ENCODE measurements at places on chromosomes 7 and 10. TPM values are rescaled to one million over a fixed set of nuclear protein-coding genes. Genes with fewer than 3 reads are reported as not detected.

DNA sequence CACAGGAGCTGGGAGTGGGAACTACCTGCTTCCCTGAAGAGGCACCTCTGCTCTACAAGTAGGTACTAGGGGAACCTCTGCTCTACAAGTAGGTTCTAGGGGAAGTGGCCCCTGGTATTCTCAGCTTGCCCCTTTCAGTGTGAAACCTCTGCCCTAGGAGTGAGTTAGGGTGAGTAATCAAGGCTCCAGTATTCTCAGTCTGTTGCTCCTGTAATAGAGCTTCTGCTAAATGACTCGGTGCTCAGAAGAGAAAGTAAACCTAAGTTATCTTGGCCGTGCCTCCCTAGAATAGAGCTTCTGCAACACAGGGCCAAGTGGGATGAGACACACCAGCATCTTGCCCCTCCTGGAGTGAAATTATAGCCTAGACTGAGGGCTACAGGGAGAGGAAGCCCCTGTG, 13.4 kb upstream of the RASSF4 start:
- no peak for DNase-seq

DNA sequence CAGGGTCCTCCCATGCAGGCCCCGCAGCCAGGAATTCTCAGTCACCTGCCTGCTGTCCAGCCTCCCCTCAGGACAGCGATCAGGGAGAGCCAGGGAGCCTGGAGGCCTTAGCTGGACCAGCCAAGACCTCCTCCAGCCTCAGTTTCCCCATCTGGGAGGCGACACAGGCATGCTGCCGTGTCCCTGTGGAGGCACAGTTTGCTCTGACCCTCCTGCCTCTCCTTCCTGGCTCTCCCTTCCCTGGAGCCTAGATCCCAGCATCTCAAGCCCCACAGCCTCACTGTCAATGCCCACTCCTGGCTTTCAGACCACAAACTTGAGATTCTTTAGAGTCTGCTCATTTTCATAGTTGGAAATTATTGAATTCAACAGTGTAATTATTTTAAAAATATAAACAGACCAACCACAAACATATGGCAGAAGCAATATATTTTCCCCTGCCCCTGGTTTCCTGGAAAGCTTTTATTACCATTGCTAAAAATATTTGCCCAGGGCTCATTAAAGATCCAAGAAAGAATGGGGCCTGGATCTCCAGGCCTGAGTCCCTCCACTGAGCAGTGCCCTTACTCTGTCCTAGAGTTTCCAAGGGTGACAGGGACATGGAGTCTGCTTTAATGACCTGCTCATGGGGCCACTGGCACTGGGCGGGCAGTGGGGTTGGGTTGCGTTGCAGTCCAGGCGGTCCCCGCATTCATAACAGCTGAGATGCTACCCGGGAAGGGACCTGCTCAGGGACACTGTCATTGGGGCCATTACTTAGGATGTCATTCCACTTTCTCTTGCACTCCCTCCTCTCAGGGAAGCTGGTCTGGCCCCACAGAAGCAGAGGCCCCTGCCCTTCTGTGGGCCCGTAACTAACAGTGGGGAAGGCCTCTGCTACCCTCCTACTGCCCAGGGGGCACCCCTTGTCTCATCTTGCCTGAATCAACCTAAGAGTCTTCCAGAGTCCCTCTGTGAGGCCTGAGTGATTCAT, 81.6 kb upstream of the CHST15 start:
- DNase-seq, result no peak

- DNase-seq, result peak; percentile 5
Observed at GRCh38 chr7:12458520-12459131, 55.0 kb upstream of the VWDE start.

GRCh38 chr10:119575991-119576390, 20.8 kb downstream of the TIAL1 start:
- no peak for DNase-seq

- DNase-seq, result no peak
Observed at GRCh38 chr10:44258019-44258418, 126.9 kb downstream of the CXCL12 start.

DNA sequence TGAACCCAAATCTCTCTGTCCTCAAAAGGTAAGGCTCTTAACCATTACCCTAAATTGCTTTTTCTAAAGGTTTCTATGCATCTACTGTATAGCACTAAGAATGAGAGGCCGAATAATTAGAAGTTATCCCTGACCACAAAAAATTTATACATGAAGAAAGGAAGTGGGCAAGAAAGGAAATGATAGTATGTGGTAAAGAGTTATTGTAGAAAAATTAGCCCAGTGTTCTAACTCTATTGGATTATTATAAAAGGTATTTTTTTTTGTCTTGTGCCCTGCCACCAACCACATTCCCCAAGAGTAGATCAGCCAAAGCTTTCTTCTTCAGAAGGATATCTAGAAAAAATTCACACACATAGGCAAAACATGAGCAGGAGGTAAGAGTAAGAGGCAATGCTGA, 45.4 kb downstream of the DKK1 start:
- no peak for DNase-seq

DNA sequence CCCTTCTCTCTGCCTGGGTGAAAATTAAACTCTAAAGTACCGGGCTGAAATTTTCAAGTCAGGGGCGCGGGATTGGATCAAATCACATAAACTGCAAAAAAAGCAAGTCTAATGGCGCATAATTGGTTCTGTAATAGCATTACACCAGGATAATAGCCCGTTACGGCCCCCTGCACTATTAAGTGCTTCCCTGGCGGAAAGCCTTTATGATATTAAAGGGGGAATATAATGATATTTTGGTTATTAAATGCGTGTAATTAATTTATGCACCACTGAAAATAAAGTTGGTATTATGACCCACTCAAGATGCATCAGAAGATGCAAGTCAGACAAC, 744 bp upstream of the DRGX start:
- DNase-seq, result no peak

DNA sequence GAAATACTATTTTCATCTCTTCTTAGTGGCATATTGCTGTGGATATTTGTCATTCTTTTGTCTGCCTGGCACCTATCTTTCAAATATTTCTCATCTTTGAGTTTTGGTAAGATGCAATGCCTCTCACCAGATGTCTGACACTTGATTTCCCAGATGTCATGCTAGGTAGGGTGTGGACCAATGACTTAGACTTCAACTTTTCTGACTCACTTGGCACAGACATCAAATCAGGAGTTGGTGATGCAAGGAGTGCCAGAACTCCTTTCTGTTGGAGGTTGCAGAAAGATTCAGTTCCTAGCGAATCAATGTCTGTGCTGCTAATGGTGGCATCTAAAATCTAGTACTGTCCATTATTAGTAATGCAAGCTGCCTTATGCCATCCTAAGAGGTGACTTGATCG, 216.9 kb upstream of the FERD3L start:
- no peak for DNase-seq

- DNase-seq, result no peak
Observed at GRCh38 chr10:69416695-69417094, at the start of gene TACR2. TSS of gene TACR2 (minus strand) at chr10:69416918. CDS start at chr10:69416323, 595 bp downstream.

DNA sequence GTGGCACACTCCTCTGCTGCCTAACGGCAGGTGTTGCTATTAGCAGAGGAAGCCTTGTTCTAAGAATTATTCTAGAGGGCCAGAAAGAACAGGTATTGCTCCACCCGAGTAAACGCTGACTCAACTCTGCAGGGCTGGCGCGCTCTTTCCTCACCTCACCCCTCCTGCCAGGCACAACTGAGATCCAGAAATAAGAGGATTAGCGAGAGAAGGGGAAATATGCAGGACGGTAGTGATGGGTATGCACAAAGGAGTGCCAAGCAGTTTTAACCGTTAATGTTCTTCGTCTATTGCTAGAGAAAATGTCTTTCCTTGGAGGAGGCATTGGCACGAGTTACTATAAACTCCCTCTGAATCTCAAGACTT, 369 bp upstream of the SCIN start:
- no peak for DNase-seq

DNA sequence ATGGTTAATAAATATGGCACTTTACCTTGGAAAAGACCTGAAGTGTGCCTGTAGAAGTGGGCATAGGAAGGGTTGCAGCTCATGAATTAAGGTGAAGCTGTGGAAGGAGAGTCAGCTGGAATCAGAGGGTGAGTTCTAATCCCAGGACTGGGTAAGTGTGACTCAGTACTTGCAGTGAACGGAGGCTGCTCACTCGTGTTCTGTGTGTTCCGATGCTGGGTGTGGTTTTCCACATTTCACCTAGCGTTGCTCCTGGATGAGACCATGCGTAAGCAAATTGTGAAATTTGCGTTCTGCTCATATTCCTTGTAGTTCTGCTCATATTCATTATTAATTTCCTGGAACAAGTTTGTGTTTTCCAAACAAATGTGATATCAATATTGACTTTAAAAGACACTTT, 22.4 kb upstream of the TMEM236 start:
- DNase-seq, result no peak

GRCh38 chr10:71136036-71136721, 76.2 kb upstream of the UNC5B start:
- DNase-seq, result no peak

DNA sequence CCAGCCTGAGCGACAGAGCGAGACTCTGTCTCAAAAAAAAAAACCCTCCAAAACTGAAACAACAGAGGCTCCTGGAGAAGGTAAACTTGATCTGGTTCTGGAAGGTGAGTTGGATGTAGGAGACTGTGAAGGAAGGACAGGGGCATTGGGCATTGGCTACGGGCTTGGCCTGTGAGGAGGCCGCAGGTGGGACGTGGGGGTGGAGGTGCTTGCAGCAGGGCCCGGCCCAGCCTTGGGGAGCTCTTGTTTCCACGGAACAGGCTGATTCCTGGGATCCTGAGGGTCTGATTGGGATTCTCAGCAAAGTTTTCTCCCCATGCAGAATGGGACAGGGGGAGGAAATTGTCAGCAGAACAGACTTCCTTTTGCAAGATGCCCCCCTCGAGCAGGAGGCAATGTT, 30.6 kb downstream of the IL15RA start:
- DNase-seq, result no peak

GRCh38 chr10:62707810-62708209, 96.7 kb upstream of the ADO start:
- no peak for DNase-seq

- peak; percentile 81 for DNase-seq
Observed at GRCh38 chr7:26863518-26864308, 677 bp downstream of the SKAP2 start.

- DNase-seq, result no peak
Observed at GRCh38 chr10:128943111-128943510, 523.9 kb upstream of the MGMT start.

DNA sequence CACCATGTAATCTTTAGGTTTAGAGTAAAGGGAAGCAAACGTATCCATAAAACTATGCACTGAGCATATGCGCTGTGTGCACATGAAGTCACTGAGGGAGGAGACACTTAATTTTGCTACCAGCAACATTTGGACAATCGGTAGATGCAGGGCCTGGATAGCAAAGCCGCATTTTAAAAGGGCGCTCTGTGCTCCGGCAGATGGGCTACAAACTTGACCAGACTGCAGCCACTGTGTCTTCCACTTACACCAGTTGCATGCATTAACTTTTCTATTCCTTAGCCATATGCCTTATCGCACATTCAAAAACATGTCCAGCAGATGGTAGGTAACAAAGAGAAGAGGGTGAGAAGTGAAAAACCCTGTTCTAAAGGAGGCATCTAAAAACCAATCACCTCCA, 18.3 kb downstream of the FAM171A1 start:
- DNase-seq, result no peak

DNA sequence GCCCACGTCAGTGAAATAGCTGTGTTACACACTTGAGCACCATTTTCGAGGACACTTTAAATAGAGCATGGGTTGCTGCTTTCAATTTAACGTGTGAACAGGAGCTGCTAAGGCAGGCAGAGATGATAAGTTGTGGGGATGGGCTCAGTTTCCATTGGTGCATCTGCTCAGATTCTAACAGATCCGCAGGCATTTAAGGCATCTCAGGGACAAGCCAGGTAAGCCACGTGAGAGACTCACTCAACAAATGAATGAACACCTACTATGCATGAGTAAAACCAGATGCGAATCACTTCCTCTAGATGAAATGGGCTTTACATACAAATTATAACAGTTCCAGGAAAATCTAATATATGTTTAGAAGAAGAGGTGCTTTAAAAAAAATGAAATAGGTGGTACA, 34.6 kb downstream of the PLXNA4 start:
- no peak for DNase-seq

DNA sequence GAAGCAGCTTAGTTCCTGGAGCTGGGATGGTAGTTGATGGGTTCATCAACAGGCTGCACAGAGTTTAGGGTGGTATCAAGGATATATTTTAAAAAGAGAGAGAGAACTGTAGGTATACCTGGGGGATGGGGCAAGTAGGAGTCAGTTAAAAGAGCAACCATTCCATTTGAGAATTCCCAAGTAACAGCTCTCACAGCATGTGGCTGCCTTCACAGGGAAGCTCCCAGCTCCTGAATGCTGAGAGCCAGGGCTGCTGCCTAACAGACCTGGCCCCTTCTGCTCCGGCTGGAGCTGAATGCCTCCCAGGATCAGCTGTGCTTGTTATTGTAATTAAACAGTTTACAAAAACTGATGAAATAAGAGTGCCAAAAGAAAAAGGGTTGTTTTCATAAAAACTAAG, 58.8 kb upstream of the GPR26 start:
- DNase-seq, result no peak

The GALNT17 gene
- not detected for total RNA-seq

The RINT1 gene
- 28.0 TPM for total RNA-seq

The NYAP1 gene
- not detected for total RNA-seq

The CYP2E1 gene
- total RNA-seq, result 2.1 TPM

The XRCC2 gene
- total RNA-seq, result 1.2 TPM

The GPR85 gene
- not detected for total RNA-seq

The STN1 gene
- total RNA-seq, result 16.8 TPM

The TDRD1 gene
- 0.22 TPM for total RNA-seq

The SEPTIN14 gene
- not detected for total RNA-seq

All from B cell (primary cell).